ENCODE measurements at places on chromosomes 4 and X.

DNA sequence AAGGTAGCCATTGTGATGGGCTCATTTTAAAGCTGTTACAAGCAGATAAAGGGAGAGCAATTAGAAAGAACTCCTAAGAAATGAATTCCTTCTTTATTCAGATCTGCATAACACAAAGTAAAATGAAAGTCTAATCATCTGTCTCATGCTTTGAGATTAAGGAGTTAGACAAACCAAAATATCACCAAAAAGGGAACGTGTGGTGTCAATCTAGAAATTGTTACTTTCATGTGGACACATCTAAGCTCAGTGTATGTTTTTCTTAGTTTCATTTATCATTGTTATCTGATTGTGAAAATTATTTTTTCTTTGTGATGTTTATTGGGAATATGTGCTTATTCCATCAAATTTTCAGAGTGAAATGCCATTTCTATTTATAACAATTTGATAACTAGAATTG is 80.3 kb downstream of the BANK1 start:
- no peak for DNase-seq

- no peak for DNase-seq
Measured at GRCh38 chr4:123359449-123360315, 36.9 kb upstream of the SPRY1 start.

DNA sequence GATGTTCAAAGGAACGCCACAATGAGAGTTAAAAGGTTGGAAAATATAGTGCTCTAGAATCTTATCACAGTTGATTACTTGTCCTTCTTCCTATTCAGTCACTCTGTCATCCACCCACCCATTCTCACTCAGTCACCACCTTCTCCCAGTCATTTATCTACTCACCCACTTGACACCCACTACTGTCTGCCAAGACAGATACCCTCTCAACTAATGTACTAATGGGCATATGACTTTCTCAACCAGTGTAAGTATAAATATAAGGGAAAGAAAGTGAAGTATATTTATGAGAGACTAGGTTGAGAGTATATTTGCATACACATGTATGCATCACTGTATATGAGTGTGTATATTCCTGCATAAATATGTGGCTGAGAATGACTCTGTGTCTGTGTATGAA is 20.0 kb downstream of the MID2 start:
- DNase-seq = no peak

- DNase-seq = no peak
Measured at GRCh38 chrX:47148946-47149345, 3.9 kb downstream of the RBM10 start.

DNA sequence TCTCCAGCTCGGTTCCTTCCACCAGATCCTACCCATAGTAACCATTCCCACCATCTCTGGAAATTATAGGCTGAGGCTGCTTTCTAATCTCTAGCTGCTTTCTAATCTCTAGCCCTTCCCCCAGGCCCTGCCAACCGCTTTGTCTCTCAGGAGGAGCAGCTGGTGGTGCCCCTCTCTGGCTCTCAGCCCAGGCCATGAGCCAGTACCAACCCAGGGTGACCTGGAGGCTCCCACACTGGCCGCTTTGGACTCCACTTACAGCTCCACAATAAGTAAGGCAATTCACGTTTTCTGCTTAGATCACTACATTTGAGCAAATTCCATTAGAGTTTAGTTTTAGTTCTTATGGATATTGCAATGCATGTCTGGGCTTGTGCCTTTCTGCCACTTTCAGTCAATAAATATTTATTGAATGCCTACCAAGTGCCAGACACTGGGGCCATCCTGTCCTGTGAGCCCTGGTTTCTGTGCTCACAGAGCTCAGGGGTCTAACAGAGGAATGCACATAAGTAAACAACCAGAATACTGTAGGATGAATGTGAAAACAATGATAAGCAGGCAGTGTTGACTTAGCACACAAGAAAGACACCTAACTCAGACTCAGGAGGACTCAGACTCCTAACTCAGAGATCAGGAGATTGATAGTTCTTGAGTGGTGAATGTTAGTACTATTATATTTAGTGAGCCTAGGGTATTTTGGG is 38.9 kb downstream of the SMC1A start:
- no peak for DNase-seq

- no peak for DNase-seq
Measured at GRCh38 chrX:13212191-13212651, 107.6 kb downstream of the ATXN3L start.

DNA sequence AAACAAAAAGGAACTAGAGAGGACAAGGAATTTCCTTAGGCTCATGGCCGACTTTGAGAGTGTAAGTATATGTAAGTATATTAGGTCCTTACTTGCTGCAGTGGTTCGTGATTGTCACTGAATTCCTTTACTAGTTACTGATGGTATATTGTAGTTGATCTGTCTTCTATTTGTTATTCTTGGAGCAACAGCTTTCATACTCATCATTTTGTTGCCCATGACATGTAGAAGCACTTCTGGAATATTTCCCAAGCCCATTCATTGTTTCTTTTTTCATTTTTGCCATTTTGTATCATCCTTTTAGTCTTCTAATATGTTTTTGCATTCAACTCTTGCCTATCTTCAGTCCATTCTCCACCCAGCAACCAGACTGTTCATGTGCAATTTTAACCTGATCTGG is 170.0 kb downstream of the ARHGAP10 start:
- DNase-seq = no peak

- DNase-seq = no peak
Measured at GRCh38 chr4:41957634-41958033, 22.4 kb downstream of the TMEM33 start.

Data from C1 segment of cervical spinal cord (tissue), 14 donors.